ENCODE measurements at places on chromosomes 2 and 18. TPM values are rescaled to one million over a fixed set of nuclear protein-coding genes. Genes with fewer than 3 reads are reported as not detected.

DNA sequence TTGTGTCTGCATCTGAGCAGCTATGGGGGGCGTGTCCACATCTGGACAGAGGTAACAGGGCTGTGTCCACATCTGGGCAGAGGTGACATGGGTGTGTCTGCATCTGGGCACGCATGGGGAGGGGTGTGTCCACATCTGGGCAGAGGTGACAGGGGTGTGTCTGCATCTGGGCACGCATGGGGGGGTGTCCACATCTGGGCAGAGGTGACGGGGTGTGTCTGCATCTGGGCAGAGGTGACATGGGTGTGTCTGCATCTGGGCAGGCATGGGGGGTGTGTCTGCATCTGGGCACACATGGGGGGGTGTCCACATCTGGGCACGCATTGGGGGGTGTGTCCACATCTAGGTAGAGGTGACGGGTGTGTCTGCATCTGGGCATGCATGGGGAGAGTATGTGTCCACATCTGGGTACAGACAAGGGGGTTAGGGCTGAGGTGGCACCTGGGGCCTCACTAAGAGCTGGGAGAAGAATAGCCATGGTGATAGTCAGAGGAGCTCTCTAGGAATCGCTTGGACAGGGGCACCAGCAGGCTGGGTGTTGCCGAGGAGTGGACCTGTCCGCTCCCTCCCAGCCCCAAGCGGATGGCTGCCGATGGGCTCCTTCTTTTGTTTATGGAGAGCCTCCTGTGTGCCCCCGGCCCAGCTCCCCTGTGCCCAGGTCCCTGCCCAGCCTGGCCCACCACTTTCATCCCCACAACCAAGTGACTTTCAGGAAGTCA, 177.8 kb downstream of the EIPR1 start:
- no peak for DNase-seq

DNA sequence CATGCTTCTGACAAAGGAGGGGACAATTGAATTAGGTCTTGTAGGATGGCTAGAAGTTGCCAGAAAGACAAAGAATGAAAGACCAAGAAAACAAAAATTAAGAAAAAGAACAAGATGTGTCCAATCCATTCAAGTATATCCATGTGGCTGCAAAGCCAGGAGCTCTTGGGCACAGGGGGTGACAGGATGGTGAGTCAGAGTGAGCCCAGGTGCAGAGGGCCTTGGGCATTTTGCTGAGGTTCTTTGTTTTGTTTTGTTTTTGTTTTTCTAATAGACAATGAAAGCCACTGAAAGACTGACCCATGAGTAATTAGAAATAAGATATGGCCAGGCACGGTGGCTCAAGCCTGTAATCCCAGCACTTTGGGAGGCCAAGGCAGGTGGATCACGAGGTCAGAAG, 104.6 kb upstream of the KLHL29 start:
- DNase-seq: no peak

DNA sequence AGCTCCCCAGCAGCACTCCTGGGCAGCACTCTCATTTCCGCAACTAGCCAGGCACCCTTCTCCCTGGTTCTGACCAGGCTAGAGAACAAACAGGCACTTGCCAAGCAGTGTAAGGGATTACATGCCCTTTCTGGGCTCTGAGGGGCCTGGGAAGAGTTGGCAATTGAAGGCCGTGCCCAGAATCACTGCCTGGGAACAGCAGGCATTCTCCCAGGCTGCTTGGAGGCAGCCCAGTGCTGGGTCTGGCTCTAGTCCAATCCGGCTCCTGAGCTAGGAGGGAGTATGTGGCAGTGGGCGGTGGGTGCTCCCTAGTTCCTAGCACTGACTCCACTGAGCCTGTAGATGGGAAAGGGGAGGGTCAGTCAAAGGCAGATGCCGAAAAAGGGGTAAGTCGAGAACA, 34.1 kb upstream of the SP3 start:
- DNase-seq: peak; percentile 10

SGPP2 gene
- total RNA-seq: 0.21 TPM

DNA sequence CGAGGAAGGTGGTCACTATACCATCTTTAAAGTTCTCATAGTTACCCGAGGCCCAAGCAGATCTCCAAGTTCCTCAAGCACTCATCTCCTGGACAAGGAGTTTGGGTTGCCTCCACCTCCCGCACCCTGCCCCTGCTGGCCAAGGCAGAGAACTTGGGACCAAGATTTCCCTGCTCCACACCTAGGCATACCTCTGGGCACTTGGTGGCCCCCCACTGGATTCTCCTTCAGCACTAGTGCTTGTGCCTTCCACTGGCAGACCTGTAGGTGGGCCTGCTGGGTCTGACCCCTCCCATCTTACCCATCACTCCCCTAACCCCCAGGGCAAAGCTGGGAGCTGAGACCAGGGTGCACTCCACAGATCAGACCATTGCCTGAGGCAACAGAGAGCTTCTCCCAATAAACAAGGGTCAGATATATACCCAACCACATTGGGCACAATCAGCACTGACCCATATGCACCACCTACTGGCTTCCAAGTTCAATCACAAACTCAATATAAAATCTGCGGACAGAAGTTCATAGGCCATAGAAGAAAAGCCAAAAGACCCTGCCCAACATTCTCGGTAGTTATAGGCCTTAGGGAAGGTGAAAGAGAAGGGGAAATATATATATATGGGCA, 244.2 kb downstream of the EXOC6B start:
- no peak for DNase-seq

LAMA1 gene
- not detected for total RNA-seq

- no peak for DNase-seq
These were observed 70.2 kb downstream of the LRRC30 start for GRCh38 chr18:7301094-7301493.

DNA sequence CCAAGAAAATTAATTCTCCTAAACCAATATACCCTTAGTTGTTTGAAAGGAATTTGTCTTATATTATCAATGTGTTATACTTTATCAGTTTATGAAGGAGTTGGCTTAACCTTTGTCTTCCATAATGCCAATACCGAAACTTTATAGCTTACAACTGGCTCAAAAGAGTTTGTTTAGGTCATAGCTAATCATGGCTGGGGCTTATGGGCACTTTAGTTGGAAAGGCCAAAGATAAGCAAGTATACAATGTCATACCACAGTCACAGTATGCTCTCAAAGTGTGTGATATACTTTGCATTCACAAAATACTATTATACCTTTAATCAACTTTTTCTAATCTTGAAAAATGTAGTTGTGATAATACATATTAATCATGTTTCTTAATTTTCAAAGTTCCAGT, 2.3 kb downstream of the KLHL41 start:
- no peak for DNase-seq

- no peak for DNase-seq
These were observed 46.2 kb downstream of the FTCDNL1 start for GRCh38 chr2:199804831-199805230.

GRCh38 chr18:48752478-48752877, 198.3 kb downstream of the SMAD7 start:
- no peak for DNase-seq

- no peak for DNase-seq
These were observed 74.8 kb downstream of the CDK15 start for GRCh38 chr2:201880993-201881611.

DNA sequence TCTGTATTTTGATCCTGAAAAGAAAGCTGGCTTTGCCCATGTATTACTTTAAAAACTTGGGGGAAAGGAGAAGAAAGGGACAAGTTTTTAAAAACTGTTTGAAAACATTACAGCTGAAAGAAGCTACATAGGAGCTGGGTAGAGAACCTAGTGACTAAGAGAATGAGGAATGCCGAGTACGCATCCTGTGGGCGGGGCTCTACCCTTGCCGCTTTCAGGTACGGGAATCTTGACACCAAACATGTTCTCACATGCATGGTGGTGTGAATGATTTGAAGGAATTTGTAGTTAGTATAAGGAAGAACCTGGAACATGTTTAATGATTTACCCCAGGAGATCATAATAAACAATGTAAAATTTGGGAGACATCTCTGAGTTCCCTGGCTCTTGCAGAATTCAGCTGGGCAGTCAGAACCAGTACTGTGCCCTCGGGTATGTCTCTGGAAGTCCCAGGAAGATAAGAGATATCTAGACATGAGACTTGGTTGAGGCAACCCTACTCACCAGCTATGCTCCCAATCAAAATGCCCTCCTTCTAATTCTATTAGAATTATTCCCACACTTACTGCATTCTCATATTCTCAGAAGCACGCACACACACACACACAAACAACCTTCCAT, 16.5 kb upstream of the TGFA start:
- DNase-seq: no peak

DNA sequence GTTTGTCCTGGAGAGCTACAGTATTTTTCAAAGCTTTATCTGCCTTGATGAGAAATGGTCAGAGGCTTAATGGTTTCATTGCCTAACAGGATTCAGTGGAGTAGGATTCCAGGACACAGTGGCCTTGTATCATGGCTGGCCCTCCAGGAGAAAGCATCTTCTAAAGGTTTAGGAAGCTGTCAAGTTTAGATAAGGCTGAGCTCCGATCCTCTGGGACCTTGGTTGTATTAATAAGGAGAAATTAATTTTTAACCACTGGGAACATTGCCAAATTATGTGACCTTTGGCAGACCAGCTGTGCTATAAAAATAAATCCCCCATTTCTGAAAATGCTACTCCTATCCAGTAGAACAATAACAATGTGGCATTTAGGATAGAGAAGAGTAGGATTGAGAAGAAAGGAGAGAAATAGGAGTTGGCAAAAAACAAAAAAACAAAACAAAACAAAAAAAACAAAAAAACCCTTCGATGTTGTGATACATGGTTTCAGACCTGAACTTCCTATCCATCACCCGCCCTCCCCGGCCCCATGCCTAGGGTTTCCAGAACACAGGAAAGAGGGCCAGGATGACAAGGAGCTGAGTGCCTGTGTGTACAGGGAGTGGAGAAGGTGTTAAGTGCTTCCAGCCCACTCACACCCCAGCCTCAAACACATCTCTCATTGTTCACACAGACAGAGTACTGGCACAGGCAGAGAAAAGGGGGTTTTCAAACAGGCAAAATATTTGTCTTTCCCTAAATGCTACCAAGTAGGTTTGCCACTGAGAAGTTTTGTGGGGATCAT, 6.3 kb downstream of the NRP2 start:
- no peak for DNase-seq

OSR1 gene
- 66.7 TPM for total RNA-seq

DNA sequence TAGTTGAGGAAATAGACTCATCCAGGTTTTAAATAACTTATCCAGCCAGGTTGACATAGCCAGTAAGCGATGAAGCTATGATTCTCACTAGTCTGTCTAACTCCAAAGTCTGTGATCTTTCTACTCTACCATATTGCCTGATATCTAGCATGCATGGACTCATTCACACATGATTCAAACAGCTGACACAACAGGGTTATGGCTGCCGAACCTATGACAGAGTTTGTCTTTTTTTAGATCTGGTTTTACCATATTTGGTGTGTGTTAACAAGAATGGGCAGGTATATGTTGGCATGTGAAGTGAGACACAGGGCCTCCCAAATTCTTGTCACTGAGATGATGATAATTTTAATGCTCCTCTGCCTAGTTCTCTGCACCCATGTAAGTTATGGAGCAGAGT, 210.6 kb downstream of the BABAM2 start:
- DNase-seq: no peak

ST6GAL2 gene
- total RNA-seq: 55.5 TPM

- no peak for DNase-seq
These were observed 19.7 kb downstream of the IAH1 start for GRCh38 chr2:9494081-9494480.

DNA sequence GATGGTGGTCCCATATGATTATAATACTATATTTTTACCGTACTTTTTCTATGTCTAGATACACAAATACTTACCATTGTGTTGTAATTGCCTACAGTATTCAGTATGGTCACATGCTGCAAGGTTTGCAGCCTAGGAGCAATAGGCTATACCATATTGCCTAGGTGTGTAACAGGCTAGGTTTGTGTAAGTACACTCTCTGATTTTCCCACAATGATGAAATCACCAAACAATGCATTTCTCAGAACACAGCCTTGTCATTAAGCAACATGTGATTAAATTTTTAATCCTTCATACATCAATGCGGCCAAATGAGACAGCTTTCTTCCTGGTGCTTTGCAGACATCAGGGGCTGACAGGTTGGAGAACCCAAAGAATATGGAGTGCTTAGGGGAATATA, 37.3 kb downstream of the ADD2 start:
- no peak for DNase-seq

MROH2A gene
- total RNA-seq: not detected

DNA sequence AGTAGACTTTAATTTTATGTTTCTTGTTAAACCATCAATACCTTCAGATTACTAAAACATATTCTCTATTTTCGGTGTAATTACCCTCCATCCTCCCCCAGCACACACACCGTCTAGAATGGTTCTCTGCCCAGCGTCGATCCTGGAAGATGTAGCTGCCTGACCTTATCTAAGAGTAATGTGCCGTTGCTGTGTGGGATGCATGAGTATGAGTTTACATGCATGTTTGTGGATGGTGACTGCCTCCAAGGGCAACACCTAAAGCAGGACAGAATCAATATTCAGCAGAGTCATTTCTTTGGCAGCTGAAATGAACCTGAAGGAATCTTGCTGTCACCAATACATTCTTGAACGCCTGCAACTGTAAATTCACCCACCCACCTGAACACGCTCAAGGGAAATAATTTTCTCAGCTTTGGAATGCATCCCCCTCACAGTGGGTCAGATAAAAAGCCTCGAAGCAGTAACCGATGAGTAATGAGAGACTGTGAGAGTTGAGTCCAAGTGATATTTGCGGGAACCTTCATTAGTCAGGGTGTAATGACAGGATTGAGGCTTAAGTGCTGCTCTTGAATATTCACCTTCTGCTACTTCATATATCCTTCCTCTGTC, 155.8 kb upstream of the RND3 start:
- no peak for DNase-seq

DNA sequence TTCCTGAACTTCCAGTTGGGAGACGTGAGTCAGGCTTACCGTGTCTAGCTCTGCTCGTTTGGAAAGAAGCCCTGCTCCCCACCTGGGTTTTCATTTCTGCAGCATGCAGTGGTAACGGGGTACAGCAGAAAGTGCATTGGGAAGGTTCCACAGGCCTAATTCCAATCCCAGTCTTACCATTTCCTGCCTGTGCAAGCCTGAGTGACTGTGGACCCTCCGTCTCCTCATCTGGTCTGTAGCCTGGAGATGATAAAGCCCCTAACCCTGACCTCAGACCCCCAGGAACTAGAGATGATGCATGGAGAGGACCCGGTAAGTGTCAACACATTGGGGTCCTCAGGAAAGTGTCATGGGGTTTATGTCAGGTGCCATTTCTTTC, 5.8 kb upstream of the PSD4 start:
- no peak for DNase-seq

DARS1 gene
- total RNA-seq: 11.6 TPM

GPC1 gene
- 123 TPM for total RNA-seq

MERTK gene
- total RNA-seq: 11.1 TPM

NGEF gene
- 0.43 TPM for total RNA-seq

GRCh38 chr18:73144030-73144429, 276.2 kb upstream of the NETO1 start:
- DNase-seq: no peak

GRCh38 chr2:157229572-157229971, 27.9 kb upstream of the GALNT5 start:
- DNase-seq: no peak

UGT1A8 gene
- not detected for total RNA-seq

RSAD2 gene
- total RNA-seq: 0.32 TPM

- no peak for DNase-seq
These were observed 11.8 kb downstream of the IWS1 start for GRCh38 chr2:127514485-127514884.

GRCh38 chr2:239605976-239606375, 205.2 kb upstream of the HDAC4 start:
- peak; percentile 63 for DNase-seq
